ENCODE measurements at places on chromosomes 4 and X.

DNA sequence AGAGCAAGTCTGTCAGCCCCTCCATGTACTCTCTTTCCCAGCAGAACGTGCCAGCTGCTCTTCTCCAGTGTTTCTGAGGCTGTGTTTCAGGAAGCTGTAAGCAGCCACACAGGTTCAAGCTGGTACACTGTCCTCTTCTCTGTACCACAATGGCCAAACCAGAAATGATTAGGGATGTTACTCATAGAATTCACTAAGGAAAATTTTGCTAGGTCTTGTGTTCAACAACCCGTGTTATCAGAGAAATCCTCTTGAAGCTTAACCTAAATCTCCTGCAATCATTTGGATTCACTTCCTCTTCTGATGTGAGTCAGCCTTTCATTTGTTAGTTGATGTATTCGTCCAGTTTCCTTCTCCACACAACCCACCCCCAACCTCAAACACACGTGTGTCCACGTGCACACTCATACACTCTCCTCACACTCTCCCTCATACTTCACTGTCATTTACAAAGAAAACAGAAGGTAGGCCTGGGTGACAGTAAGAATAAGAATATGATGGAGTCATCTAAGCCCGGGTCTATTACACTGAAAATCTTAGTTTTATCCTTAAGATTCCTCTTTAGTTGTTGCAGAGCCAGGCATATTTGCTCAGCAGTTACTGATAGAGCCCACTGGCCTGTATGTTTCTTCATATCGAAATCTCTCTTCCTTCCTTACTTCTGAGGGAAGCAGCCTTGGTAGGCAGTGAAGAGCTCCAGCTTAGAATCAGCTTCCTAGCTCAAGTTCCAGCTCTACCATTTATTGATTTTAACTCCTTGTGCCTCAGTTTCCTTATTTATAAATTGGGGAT, 63.4 kb downstream of the DCUN1D4 start:
- no peak for DNase-seq

DNA sequence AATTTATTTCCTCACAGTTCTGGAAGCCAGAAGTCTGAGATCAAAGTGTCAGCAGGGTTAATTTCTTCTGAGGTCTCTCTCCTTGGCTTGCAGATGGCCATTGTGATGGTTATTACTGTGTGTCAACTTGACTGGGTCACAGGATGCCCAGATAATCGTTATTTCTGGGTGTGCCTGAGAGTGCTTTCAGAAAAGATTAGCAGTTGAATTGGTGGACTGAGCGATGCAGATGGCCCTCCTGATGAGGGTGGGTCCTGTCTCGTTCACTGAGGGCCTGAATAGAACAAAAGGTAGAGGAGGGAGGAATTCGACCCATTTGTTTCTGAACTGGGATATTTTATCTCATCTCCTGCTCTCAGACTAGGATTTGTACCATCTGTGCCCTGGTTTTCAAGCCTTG, 15.7 kb downstream of the SMIM43 start:
- no peak for DNase-seq

DNA sequence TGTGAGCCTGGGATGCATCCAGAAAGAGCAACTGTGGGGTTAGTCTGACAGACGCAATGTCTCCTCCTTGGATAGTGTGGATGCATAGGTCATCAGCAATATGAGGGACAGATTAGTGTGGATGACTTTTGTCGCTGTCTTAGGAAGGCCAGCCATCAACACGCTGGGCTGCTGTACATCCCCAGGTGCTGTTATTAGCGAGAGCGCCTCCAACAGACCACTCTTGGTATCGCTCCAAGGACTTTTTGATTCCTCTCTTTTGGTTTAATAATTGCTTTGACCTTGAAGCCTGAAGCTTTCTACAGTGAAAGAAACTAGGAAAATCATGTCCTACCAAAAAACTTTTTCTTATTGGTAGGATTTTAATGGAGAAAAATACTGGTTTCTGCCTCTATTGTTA, 76.7 kb downstream of the TMEM131L start:
- DNase-seq: no peak

- DNase-seq: no peak
Observed at GRCh38 chr4:141120036-141120593, 13.2 kb downstream of the RNF150 start.

- no peak for DNase-seq
Observed at GRCh38 chr4:26120098-26120825, 200.6 kb upstream of the RBPJ start.
